Omental fat pad (tissue), 4 donors: ENCODE measurements at places on chromosomes 3 and 15.

- DNase-seq: no peak
Observed at GRCh38 chr15:48730506-48730905, 80.4 kb downstream of the CEP152 start.

GRCh38 chr3:41018855-41019254 is 180.4 kb upstream of the CTNNB1 start:
- DNase-seq: no peak

GRCh38 chr3:123272547-123272946 is 70.8 kb downstream of the SEC22A start:
- no peak for DNase-seq

DNA sequence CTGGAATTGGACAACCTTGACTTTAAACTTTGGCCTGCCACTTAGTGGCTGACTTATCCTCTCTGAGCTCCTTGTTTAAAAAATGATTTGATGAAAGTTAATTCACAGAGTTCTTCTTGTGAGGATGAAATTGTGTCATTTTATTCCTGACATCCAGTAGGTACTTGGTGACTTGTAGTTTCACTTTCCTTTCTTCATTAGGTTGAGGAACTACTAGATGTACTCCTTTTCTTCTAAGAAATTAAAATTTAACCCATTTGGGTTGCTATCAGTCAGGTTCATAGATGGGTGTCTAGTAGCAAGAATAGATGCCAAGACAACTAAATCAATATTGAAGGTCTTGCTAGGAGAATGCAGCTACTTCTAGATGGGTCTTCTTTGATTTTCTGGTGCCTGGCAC is 5.2 kb downstream of the NR1D2 start:
- no peak for DNase-seq
